Pons (tissue), 1 donor: ENCODE measurements at places on chromosomes 1 and 21.
A peak's percentile ranks its signal among the peaks of the same experiment; 100 is the strongest.

DNA sequence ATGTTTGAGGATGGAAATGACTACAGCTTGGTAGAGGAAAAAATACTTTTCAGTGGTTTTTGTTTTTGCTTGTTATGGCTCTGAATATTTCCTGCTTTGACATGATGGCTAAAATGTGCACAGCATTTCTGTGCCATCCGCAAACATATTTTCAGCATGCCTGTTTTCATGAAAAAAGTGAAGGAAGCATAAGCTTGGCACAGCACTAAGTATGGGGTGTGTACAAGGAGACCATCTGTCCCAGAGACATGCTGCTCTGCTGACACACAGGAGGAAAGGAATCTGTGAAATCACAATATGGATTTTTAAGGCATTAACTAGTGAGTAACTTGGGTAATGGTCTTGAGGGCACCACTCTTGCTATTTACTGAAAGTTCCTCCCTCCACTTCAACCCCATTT lies 595.5 kb downstream of the RWDD3 start:
- no peak for DNase-seq

DNA sequence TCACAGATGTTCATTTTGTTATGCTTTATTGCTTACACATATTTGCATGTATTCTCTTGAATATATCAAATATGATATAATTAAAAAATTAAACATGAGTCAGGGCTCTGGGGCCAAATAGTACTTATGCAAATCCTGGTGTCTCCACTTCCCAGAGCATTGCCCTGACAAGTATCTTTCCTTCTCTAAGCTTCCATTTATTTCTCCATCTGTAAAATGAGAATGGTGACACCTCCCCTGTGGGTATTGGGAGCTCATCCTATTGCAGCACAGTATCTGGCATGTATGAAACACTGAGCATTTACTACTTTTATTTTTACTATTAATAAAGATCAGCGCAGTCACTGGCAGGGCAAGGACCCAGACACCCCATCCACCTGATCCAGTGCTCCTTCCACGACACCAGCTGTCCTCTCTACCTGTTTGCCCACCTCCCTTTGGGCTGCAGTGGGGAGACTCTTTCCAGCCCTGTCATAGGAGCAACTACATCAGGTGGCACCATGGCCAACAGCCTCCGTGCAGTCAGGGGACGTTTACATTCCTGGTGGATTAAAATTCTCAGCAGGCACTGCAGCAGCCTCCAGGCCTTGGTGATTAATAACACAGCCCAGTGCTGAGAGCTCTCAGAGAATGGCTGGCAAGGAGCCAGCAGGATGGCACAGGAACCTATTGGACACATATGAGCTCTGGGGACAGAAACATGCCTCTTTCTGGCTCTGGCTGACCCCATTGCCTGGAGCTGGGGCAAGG lies 113.0 kb downstream of the DMRTB1 start:
- DNase-seq, result peak; percentile 35

DNA sequence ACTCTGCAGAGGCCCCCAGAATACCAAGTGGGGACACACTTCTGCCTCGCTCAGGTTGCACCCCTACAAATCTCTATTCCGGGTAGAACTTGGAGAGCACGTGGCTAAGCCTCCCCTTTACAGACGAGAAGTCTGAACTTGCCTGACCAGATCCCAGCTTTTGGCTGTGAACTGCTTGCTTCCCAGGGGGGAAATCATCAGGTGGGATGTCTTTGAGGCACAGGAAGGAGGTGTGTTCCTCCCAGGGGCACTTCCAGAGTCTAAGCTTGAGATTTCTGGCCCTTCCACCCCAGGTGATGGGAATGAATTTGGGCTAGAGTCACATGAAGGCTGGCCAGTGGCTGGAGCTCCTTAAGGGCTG lies 1.3 kb upstream of the S100A3 start:
- no peak for DNase-seq

GRCh38 chr1:183773482-183774274 lies 31.2 kb upstream of the RGL1 start:
- DNase-seq, result no peak

- no peak for DNase-seq
These were observed 254.7 kb upstream of the PTBP2 start for GRCh38 chr1:96466842-96467241.

DNA sequence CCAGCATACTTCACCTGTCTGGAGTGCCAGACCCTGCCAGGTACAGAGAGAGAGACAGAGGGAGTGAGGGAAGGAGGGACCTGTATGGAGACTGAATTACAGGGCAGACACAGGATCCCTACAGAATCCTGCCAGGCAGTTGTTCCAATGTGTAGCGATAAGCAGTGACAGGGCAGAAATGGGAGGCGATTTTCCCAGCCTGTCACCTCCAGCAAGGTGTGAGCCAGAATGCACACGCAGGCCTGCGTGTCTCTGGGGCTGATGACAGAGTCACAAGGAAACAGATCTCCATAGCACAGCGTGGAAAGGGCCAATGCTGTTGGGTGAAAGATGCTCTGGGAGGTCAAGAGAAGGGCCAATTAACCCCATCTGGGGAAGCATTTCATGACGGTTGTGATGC lies 111.3 kb downstream of the HIVEP3 start:
- no peak for DNase-seq

GRCh38 chr1:181397845-181398244 lies 85.5 kb upstream of the CACNA1E start:
- no peak for DNase-seq

- DNase-seq, result peak; percentile 60
These were observed 6.5 kb downstream of the INSRR start for GRCh38 chr1:156852418-156852874.

GRCh38 chr1:177615251-177615650 lies 354.6 kb downstream of the SEC16B start:
- DNase-seq, result no peak

- DNase-seq, result no peak
These were observed at the start of gene NAV1 for GRCh38 chr1:201538612-201539551. TSS of gene NAV1 (plus strand) at chr1:201539127. CDS start at chr1:201622885, 83,758 bp downstream.

DNA sequence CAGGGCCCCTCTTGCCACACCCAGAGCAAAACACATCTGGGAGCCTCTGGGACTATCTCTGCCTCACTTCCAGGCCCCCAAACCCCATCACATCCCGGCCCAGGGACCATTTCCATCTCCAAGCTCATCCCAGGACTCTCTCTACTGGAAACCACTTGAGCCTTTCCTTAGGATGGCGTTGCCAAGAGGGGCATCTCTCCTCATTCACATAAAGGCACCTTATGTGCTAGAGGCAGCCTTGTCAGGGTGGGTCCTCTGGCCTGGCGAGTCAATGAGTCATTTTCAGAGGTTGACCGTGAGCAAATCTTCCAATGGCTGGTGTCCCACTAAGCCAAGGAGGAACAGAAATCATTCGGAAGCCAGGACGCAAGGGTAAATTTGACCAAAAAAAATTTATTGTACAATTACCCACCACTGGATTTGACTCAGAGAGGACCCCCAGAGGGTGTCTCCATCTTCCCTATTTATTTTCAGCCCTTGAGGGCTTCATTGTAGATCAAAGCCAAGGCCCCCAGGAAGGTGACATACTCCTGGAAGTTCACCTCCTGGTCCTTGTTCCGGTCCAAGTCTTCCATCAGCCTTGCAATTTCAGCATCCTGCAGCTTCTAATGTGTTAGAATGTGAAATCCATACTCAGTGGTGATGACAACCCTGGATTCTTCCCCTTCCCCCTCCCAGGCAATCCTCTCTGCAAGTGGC lies 1.4 kb downstream of the S100A6 start:
- no peak for DNase-seq

GRCh38 chr21:46674430-46675007 lies 39.0 kb downstream of the PRMT2 start:
- DNase-seq, result no peak

DNA sequence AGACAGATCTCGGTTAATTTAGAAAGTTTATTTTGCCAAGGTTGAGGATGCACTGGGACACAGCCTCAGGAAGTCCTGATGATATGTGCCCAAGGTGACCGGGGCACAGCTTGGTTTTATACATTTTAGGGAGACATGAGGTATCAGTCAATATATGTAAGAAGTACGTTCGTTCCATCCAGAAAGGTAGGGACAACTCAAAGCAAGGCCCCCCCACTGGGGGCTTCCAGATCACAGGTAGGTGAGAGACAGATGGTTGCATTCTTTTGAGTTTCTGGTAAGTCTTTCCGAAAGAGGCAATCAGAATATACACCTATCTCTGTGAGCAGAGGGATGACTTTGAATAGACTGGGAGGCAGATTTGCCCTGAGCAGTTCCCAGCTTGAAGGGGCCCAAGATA lies 60.4 kb upstream of the VTCN1 start:
- no peak for DNase-seq

DNA sequence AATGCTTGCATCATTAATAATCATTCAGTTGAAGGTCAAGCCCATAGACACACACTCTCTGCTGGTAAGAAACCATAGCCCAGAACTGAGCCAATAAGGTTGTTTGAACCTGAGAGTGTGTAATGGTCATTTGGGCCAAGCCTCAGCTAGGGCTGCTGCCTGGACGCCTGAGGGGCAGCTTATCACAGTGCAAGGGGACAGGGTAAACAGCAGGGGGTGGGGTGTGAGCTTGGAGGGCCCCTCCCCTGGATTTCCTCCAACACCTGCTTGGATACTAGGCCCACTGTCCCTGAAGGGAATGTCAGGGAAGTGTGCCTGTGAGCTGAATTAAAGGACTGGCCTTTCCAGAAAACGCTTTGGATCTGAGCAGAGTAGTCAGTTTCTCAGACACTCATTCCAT lies 24.6 kb upstream of the CNTN2 start:
- no peak for DNase-seq

GRCh38 chr1:45473302-45473701 lies 17.7 kb downstream of the TESK2 start:
- peak; percentile 50 for DNase-seq

GRCh38 chr1:179230721-179231120 lies 1.2 kb upstream of the ABL2 start:
- no peak for DNase-seq

DNA sequence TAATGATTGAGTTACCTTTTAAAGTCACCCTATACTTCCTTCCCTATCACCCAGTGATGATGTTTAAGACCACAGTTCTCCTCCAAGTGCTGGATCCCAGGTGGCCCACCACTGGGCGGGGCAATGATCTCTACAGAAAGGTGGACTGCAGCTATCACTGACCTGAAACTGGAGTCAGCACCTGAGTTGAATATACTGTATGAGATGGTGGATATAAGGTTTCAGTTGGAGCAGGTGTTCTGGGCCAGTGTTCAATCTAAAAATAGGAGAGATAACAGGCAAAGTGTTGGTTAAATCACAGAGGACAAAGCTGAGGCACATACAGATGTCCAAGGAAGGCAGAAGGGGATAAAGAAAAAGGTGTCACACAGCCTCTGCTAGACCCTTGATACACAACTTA lies 96.6 kb downstream of the SIPA1L2 start:
- DNase-seq, result no peak

- peak; percentile 54 for DNase-seq
These were observed 192.3 kb downstream of the SLC45A1 start for GRCh38 chr1:8510041-8510823.

- DNase-seq, result no peak
These were observed 90.1 kb upstream of the WDR26 start for GRCh38 chr1:224524679-224525078.

GRCh38 chr1:99525331-99525730 lies 120.6 kb upstream of the PALMD start:
- no peak for DNase-seq

- no peak for DNase-seq
These were observed 13.0 kb upstream of the LRP8 start for GRCh38 chr1:53340660-53341520.

- DNase-seq, result peak; percentile 39
These were observed 25.8 kb downstream of the STYXL2 start for GRCh38 chr1:167119696-167120095.

- peak; percentile 69 for DNase-seq
These were observed 1.9 kb downstream of the ZBTB7B start for GRCh38 chr1:155004352-155005075.

DNA sequence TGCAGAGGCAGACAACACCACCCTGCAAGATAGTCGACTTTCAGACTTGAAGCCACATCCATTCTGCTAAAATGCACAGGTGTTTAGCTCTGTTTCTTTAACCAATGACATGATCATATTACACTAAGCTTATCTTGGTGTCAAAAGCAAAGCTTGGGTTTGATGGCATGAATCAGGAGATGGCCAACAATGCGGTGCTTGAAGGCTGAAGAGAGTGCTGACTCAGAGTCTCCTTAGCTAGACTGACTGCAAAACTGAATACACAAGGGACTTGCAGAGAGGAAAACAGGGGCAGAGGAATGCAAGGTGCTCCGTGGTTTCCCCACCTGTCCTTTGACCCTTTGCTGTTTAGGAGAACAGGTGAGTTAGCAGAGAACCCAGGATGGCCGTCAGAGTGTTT lies 262.6 kb downstream of the SIPA1L2 start:
- no peak for DNase-seq

GRCh38 chr1:38611664-38612211 lies 247.8 kb downstream of the RRAGC start:
- DNase-seq, result no peak

- DNase-seq, result no peak
These were observed 4.2 kb upstream of the RXRG start for GRCh38 chr1:165449131-165449530.

DNA sequence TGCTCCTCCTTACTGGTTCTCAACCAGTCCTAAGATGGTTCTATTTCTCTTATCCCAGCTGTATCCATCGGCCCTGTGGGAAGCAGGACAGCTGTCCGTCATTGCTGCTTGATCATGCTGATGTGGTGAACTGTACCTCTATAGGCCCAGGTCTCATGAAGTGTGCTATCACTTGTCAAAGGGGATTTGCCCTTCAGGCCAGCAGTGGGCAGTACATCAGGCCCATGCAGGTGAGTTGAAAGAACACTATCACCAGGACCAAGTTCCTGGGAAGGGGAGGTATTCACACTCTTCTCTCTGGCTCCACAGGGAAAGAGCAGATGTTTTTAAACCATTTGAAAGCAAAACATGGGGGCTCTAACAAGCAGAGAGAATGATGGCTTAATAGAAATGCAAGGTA lies 302.6 kb downstream of the PAPPA2 start:
- no peak for DNase-seq

GRCh38 chr1:65355031-65355712 lies 45.8 kb downstream of the DNAJC6 start:
- DNase-seq, result no peak

GRCh38 chr1:8020032-8020431 lies 6.1 kb downstream of the ERRFI1 start:
- DNase-seq, result peak; percentile 50

- DNase-seq, result no peak
These were observed 33.5 kb upstream of the RNF19B start for GRCh38 chr1:32998064-32998463.

- DNase-seq, result no peak
These were observed 70.7 kb downstream of the COL24A1 start for GRCh38 chr1:86085741-86086409.
